ENCODE measurements at places on chromosomes 11 and 22. TPM values are rescaled to one million over a fixed set of nuclear protein-coding genes. Genes with fewer than 3 reads are reported as not detected.

- no peak for DNase-seq
Measured at GRCh38 chr11:120707098-120707497, 195.6 kb downstream of the GRIK4 start.

GRCh38 chr11:125743681-125744080 is 2.4 kb upstream of the PATE1 start:
- no peak for DNase-seq

DNA sequence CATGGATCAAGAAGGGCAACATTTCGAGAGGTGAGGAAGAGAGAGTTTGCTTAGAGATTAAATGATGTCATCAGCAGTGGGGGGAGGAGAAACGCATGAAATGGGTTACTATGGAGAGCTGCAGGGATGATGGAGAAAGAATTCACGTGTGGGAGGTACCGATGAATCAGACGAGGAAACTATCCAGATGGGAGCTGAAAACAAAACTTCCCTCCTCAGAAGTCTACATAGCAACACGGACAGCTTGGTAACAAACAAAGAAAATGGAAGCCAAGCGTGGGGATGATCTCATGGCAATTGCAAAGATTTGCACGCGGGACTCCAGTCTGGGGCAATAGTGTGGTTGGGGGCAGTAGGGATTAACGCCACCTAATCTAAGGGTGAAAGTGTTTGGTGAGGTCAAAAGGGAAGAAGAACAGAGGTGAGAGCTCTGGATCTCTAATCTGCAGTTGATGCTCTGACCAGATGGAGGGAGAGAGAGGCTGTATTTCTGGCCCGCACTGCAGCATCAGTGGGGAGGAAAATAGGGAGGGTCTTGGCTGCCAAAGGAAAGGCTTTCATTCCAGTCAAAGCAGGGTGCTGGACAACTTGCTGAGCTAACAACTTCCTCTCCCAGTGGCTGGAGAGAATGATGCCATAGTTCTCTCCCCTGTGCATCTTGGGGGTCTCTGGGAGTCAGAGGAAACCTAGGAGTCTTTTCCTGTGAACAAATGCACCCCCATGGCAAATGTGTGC is 43.4 kb upstream of the CSNK2A3 start:
- no peak for DNase-seq

- no peak for DNase-seq
Measured at GRCh38 chr11:77993902-77994301, 566 bp downstream of the INTS4 start.

GRCh38 chr22:25540908-25541660 is 23.4 kb upstream of the GRK3 start:
- DNase-seq: no peak

DNA sequence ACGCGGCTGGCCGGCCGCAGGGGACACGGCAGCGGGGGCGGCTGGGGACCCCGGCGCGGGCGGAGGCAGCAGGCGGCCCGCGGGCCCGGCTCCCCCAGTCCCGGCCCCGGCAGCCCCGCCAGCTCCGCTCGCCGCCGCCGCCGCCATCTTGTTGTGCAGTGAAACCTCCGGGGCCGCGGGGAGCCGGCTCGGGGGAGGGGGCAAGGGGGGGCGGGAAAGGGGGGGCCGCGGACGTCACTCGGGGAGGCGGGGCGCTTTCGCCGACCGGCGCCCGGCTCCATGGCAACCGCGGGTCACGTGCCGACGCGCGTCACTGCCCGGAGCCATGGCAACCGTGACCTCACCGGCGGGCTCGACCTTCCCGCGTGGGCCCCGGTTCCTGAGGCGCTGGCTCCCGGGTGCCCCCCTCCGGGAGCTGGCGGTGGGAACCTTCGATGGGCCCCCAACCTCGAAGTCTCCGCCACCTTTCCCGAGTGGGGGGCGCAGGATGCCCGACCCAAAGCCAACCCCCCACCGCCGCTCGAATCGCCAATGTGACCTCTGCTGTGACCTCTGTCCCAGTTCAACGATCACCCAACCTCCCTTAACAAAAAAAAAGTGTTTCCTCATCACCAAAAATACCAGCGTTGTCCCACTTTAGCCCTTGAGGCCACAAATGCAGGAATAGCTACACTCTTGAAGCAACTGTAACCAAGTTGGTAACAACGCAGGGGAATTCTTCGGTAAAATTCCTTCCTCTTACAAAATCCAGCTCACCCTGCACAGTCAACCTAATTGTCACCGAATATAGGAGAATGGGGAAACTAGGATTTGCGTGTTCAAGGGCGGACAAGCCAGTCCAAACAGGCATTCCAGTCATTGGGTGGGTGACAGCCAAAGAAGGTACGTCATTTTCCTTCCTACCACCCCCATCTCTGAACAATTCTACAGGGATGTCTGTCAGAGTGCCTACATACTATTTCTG is at the start of gene SIK3:
Gene SIK3 (minus strand): TSS at position 160 of the 964 bp plus-strand sequence. CDS start 13 bp downstream, at position 147.
- DNase-seq: peak; percentile 98

GRCh38 chr11:126231725-126232459 is 20.3 kb downstream of the FAM118B start:
- no peak for DNase-seq

GRCh38 chr11:73818846-73819245 is 31.2 kb downstream of the MRPL48 start:
- no peak for DNase-seq

DNA sequence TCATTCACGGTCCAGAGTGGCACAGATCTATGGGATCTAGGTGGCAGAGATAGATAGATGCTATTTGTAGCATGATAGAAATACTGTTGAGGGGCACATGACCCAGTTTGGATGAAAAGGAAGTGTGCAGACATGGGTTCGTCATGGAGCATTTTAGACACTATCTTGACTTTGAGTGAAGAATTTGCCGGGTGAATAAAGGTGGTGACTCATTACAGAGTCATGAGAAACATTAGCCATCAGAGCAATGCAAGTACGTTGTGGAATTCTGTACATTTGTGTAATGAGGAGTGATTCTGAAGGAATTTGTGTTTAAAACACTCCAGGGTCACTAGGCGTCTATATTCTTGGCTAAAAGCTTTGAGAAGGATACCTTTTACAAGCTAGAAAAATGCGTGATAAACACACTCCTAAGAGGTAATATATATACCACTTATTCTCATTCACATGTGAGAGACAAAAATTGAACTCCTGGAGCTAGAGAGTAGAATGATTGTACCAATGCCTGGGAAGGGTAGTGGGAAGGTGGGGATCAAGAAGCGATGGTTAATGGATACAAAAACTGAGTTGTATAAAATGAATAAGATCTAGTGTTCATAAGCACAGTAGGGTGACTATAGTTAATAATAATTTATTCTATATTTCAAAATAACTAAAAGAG is 593.7 kb upstream of the LUZP2 start:
- no peak for DNase-seq

Gene SH3BP1
- polyA plus RNA-seq: 2.2 TPM

Gene HSD17B12
- polyA plus RNA-seq: 41.9 TPM

Gene CREB3L1
- 30.9 TPM for polyA plus RNA-seq
